ENCODE measurements at places on chromosomes 11 and 22.

GRCh38 chr11:64251016-64251752 is at the start of gene PLCB3:
Gene PLCB3, plus strand, starts transcription at chr11:64251530. Its CDS starts 120 bp downstream, at chr11:64251650.
- H3K4me1 ChIP-seq: peaks cover 10% of the 10 kb centered on the region
- no peak within 1 kb of the TSS for H3K27ac ChIP-seq
- no peak for DNase-seq

- H3K27ac ChIP-seq: no peak overlapping the region
- DNase-seq: no peak
- H3K27me3 ChIP-seq: peaks cover 3% of the 10 kb centered on the region
- no peak overlapping the region for H3K4me3 ChIP-seq
- no peaks in the 10 kb centered on the region for H3K36me3 ChIP-seq
These were observed 282.3 kb downstream of the KIRREL3 start for GRCh38 chr11:126718276-126718675.

GRCh38 chr11:57499983-57500461 is 15.5 kb downstream of the SLC43A1 start:
- no peaks in the 10 kb centered on the region for H3K4me1 ChIP-seq
- H3K36me3 ChIP-seq: peaks cover 3% of the 10 kb centered on the region
- no peak overlapping the region for H3K27ac ChIP-seq
- H3K27me3 ChIP-seq: no peaks in the 10 kb centered on the region
- H3K4me3 ChIP-seq: no peak overlapping the region

GRCh38 chr22:46153930-46154329 is 3.6 kb downstream of the PPARA start:
- no peak overlapping the region for H3K27ac ChIP-seq
- DNase-seq: no peak
- no peak overlapping the region for H3K4me3 ChIP-seq
- no peaks in the 10 kb centered on the region for H3K36me3 ChIP-seq
- H3K27me3 ChIP-seq: peaks cover 2% of the 10 kb centered on the region

DNA sequence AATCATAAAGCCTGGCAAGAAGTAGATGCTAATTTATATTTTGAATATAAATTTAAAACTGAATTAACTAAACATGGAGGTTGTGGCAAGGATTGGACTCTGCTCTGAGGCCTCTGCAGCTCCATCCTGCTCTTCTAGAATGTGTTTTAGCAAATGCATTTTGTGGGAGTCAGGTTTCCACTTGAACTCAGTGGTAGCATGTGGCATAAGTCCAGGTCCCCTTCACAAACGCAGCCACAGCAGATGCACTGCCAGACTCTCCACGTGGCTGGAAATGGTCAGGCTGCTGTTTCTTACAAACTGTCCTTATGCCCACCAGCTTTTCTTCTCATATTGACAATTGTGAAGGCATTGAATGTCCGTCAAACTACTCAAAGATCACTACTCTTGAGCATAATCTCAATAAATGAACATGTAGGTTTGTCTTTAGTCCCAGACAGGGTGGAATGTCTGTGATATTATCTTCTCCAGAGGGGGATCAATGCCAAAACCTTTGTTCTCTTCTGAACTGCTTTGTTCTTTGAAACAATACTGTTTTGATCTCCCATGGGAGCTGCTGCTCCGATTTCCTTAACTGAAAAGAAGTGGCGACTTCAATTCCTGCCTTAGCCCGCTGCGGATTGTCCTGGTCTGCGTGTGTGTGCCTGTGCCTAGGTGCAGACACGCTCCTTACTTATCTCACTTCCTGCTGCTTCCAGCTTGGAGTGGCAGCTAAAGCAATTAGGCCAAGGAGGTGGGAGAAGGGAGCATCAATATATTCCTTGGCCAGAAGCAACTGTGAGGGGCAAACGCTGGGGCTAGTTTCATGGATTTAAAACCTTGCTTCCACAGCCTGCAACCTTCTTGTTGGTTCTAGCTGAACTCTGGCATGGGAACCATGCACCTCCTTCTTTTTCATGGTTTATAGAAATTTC is 24.2 kb downstream of the EIF4G2 start:
- no peak overlapping the region for H3K27ac ChIP-seq
- H3K36me3 ChIP-seq: 0 out of 2 replicates have a peak, but pooled peaks cover 2% of the 10 kb centered on the region
- H3K4me3 ChIP-seq: no peak overlapping the region
- H3K4me1 ChIP-seq: no peaks in the 10 kb centered on the region
- DNase-seq: no peak
- H3K27me3 ChIP-seq: no peaks in the 10 kb centered on the region

DNA sequence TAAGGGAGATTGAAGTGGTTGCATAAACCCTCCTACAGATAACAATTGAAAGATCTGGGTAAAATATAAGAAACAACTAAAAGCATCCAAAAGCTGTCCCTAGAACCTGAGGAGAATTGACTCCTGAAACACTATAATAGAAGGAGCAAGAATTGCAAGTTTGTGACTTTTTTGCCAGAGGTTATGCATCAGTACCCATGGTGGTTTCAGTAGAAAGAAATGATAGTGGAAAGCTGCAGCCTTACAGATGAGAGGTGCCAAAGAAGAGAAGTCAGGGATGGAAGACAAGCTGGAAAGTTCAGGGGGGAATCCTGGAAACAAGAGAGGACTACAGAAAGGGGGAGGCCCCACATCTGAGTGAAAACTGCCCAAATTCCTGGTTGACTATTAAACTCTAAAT is 80.7 kb downstream of the PACS1 start:
- H3K36me3 ChIP-seq: peaks cover 4% of the 10 kb centered on the region
- peaks cover 27% of the 10 kb centered on the region for H3K4me1 ChIP-seq
- no peaks in the 10 kb centered on the region for H3K27me3 ChIP-seq
- H3K4me3 ChIP-seq: no peak overlapping the region

GRCh38 chr11:126619516-126619915 is 264.0 kb downstream of the ST3GAL4 start:
- no peak overlapping the region for H3K27ac ChIP-seq
- no peaks in the 10 kb centered on the region for H3K27me3 ChIP-seq
- H3K4me3 ChIP-seq: no peak overlapping the region
- no peaks in the 10 kb centered on the region for H3K4me1 ChIP-seq
- no peaks in the 10 kb centered on the region for H3K36me3 ChIP-seq

All from GM12878 (cell line).